ENCODE measurements at places on chromosomes 4 and X.

GRCh38 chrX:72705814-72706213 is 8.3 kb downstream of the PHKA1 start:
- DNase-seq = no peak

- no peak for DNase-seq
Observed at GRCh38 chr4:4386296-4386735, 586 bp upstream of the NSG1 start.

DNA sequence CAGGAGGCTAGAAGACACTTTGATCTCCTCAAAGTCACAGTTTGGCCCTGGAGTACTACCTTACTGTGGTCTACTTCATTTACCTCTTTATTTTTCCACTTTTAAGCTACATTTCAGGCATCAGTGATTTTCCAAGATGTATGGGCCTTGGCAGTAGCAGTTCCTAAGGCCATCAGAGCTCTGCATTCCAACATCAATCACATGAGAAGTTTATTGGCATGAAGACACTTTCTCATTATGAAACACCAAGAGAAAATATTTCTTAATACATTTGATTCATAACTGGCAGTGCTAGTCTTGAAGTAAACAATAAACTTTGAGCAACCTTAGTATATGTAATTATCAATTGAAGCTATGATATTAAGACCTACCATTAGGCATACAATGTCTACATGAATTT is 178.1 kb downstream of the IL15 start:
- DNase-seq = no peak

DNA sequence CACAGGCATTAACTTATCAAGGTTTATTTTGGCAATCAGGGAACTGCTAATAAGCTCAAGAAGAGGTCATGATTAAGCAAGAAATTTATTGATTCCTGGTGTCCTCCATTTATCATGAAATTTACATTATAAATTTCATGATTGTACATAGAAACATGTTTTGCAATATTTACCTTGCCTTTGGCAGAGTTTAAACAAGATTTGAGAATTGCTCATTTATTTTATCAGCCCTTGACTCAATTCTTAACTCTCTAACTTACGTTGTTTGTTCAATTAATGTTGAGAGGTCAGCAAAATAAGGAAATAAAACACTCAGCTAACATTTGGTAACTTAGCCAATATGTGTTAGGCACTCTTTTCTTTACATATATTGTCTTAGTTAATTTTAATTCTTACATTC is 286.6 kb downstream of the SLC7A11 start:
- no peak for DNase-seq

- DNase-seq = no peak
Observed at GRCh38 chr4:13990596-13991589, 363.4 kb upstream of the BOD1L1 start.

DNA sequence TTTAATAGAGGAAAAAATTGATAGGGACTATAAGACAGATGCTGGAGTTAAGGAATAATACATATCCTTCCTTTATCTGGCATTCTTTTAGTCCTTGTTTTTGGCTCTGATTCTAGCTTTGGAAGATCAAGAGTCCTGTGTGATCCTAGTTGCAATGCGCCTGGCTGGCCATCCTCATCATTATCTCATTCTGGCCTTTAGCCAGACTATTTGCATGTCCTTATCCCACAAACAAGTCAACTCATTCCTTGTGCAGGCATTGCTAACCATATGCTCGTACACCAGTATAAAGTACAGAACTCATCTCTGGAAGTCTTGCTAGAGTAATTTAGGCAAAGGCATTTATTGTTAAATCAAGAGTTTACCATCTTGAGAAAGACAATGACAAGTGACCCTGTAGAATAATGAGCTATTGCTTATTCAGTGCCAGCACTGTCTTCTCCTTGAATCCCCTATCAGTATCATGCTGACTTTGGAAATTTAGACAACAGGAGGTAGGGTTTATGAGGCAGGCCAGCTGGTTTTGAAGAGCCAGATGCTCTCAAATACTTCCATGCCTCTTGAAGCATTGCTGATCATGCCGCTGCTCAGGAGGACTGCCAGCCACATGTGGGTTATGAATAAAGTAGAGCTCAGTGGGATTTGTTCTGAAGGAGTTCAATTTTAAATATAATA is 1730.3 kb upstream of the TENM3 start:
- no peak for DNase-seq

GRCh38 chr4:8129136-8129535 is 29.5 kb downstream of the ABLIM2 start:
- no peak for DNase-seq

- no peak for DNase-seq
Observed at GRCh38 chrX:106615041-106615440, 3.3 kb downstream of the RADX start.

DNA sequence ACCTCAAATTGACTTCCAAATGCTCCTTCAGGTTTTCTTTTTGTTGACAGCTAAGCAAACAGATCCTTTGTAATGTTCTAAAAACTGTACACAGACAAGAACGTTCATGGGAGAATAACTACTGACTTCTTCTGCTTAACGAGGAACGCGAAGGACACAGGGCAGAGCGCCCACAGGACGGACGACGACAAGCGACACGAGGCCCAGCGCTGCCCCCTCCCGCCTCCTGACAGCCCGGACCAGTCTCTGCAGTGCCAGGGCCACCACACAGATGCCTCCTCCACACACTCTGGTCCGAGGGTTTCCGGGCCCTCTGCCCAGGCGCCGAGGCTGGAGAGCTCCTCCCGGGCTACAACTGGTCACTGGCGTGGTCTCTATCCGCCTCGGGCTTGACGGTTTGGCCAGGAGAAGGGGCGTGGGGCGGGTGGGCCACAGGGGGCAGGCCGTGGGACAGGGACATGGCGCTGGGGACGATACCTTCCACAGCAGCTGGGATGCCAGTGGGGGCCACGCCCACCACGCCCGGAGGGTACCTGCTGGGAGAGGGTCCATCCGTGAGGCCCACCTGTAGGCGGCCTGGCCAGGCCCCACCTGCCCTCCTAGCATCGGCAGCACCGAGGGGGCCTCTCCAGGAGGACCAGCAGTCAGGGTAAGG is 36.9 kb downstream of the CTBP1 start:
- DNase-seq = no peak

GRCh38 chrX:140151316-140151715 is 186.0 kb upstream of the CXorf66 start:
- DNase-seq = no peak

DNA sequence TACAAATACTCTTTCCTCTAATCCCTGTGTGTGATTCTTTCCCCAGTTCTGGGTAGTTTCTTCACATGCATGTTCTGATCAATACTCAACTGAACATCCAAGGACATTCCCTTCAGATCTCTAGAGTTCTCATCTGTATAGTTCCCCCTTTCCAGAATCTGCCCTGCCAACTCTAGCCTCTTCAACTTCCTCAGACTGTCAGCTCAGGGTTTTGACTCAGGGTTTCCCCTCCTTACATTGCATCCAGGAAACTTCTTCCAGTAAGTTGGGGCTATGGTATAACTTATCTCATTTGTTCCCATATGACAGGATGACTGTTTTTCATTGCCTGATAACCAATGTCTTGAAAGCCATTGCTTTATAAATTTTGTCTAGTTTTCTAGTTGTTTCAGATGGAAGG is 14.2 kb upstream of the ANKRD17 start:
- DNase-seq = no peak

All from activated naive CD4-positive, alpha-beta T cell (primary cell).